AG04450 (cell line): ENCODE measurements at places on chromosomes 13 and 19.

- DNase-seq, result no peak
These were observed 1653.0 kb upstream of the MIR17HG start for GRCh38 chr13:89694451-89694850.

DNA sequence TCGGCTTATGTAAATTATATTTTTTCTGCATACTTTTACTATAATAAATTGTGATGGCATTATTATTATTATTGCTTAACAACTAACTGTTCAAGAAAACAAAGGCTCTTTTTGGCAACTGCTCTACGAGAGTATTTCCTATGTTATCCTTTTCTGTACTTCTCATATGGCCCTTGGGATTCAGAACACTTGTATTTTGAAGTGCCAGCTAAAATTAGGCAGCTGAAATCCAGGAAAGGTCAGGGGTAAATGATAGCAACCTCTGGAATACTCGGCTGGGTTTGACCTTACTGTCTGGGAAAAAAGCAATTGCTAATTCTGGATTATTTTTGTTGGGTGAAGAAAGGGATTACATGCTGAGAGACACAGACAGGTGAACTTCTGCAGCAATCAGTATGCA lies 23.9 kb downstream of the EDNRB start:
- DNase-seq, result no peak

GRCh38 chr19:54287456-54287855 lies 6.5 kb upstream of the LILRB2 start:
- no peak for DNase-seq

DNA sequence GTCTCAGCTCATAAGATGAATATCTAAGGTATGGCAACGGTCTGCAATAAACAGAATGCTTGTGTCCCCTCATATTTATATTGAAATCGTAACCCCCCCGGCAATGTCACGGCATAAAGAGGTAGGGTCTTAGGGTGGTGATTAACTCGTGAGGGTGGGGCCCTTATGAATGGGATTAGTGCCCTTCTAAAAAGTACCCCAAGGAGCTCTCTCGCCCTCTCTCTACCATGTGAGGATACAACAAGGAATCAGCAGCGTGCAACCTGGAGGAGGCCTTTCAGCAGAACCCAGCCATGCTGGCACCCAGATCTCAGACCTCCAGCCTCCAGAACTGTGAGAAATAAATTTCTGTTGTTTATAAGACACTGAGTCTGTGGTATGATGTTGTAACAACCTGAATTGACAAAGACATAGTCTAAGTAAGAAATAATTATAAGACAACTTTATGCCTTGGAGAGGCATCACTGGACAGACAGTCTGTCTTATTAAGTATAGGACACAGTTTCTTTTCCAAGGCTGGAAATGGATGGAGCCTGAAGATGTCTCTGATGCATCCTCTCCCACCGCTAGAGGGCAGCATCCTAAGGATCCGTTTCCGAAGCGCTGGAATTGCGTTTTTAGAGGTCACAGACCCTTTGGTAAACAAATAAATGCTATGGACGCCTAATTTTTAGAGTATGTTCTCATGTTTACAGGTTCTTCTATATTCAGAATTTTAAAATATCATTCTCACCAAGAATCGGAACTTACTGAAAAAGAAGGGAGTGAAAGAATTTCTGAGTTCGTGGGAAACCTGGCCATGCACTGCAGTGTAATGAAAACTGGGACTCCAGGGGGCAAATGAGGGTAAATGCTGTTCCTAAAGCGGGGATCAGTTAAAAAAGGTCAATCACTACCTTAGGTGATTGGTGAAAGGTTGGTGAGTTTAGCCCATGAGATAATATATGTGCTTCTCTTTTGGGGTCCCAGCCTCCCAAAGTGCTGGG lies 13.3 kb upstream of the LEUTX start:
- no peak for DNase-seq

- DNase-seq, result peak; percentile 2
These were observed 25.6 kb upstream of the CXCL17 start for GRCh38 chr19:42468273-42468796.

DNA sequence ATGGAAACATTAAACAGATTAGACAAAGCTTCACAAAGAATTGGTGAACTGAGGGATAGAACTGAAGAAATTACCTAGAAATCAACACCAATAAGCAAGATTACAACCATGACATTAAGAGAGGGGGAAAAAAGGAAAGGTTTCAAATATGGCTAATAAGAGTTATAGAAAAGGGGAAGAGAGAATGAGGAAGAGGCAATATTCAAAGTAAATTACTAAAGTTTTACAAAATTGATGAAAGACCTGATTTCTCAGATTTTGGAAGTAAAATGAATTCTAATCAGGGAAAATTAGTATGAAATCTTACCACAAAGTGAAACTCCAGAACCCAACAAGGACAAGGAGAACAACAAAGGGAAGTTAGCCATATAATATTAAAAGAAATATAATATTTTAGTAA lies 187.4 kb downstream of the NBEA start:
- DNase-seq, result no peak

DNA sequence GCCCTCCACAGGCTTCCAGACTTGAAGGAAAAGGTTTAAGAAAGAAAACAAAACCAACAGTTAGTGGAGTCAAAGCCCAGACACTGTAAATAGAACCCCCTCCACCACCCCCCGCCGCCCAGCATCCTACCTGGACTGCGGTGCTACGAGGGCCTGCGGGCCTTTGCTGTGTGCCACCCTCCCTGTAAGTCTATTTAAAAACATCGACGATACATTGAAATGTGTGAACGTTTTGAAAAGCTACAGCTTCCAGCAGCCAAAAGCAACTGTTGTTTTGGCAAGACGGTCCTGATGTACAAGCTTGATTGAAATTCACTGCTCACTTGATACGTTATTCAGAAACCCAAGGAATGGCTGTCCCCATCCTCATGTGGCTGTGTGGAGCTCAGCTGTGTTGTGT lies 6.3 kb upstream of the GARIN5A start:
- no peak for DNase-seq

GRCh38 chr19:30136611-30137195 lies 194.7 kb downstream of the URI1 start:
- DNase-seq, result no peak

GRCh38 chr13:112159575-112160547 lies 92.9 kb downstream of the SOX1 start:
- no peak for DNase-seq

DNA sequence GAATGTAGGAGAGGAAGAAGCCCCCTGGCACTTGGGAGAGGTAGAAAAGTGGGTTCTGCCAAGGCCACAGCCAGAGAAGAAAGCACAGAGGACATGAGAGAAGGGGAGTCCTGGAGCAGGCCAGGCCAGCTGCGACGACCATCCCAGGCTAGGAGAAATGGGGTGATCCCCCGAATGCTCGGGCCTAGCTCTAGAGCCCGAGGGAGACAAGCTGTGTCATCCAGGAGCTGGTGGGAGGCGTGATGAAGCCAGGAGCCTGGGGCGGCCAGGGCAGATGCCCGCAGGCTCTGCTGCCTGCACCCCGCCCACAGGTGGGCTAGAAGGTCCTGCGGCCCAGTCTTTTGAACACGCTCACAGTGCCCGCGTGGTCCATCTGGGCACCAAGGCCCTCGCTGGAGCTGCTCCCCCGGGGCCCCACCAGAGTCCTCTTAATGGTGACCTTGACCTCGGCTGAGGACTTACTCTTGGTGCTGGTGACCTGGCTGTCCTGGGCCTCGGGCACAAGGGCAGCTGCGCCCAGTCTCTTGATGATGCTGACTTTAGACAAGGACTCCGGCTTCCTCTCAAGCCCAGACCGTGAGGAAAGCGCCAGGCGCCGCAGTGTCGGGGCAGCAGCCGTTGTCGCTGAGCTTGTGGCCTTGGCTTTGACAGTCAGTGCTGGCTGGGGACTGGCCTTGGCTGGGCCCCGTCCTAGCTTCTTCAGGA lies 26.5 kb downstream of the C19orf47 start:
- no peak for DNase-seq

- no peak for DNase-seq
These were observed 56.7 kb downstream of the GNG7 start for GRCh38 chr19:2645826-2646225.

DNA sequence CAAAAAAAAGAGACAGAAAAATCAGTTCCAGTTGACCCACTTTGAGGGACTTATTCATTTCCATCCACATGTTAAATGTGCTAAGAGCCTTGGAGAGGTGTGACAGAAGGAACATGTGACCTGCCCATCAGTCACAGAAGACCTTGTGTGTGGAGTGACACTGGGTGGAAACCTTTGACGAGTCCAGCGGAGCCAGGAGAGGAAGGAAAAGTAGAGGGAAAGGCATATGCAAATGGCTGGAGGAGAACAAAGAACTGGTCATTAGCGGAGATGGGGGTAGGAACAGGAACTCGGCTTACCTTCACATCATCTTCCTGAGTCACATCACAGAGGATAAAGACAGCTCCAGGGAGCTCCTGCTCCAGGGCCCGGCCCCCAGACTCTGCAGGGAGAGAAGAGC lies 2.3 kb downstream of the HSD17B14 start:
- no peak for DNase-seq

DNA sequence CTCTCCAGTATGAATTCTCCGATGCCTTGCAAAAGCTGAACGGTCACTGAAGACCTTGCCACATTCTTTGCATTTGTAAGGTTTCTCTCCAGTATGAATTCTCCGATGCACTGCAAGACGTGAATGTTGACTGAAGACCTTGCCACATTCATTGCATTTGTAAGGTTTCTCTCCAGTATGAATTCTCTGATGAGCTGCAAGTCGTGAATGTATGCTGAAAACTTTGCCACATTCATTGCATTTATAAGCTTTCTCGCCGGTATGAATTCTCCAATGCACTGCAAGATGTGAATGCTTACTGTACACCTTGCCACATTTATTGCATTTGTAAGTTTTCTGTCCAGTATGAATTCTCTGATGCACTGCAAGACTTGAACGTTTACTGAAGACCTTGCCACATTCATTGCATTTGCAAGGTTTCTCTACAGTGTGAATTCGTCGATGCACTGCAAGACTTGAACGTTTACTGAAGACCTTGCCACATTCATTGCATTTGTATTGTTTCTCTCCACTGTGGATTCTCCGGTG lies 20.0 kb upstream of the ZNF841 start:
- no peak for DNase-seq

GRCh38 chr13:51764184-51765141 lies 39.5 kb downstream of the DHRS12 start:
- DNase-seq, result peak; percentile 77

GRCh38 chr13:64480672-64481071 lies 2749.5 kb downstream of the PCDH9 start:
- DNase-seq, result no peak

GRCh38 chr13:49439609-49440008 lies 4.3 kb downstream of the CAB39L start:
- no peak for DNase-seq

DNA sequence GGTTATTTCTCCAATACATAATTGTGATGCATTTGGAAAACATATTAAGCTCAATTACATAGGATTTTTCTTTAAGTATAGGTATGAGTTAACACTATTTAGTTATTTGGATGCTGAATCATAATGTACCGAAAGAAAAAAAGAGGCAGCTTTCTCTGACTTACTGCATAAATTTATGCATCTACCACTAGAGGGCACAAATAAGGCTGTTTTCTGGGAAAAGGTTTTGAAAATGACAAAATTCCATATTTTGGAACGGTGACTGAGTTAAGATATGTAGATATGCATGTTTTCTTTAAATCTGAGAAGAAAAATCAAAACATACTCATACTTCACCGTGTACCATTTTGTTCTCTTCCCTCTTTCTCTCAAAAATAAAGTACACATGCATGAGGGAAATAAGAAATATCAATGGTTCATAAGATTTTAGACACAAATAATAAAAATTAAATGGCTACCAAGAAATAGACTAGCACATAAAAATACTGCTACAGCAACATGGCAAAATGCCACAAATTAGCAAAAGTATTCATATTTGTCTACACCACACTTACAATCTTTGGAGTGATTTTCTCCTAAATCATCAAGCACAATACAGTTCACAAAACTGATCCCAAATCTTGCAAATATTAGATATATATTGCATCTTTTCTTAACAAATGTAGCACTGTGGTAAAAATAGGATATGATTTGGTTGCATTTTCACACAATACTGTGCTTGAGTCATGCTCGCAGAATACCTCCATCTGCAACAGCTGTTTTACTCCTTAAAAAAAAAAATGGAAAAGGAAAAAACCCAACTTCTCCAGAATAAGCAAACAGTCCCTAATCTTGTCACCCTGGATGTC lies 260.0 kb downstream of the FGF14 start:
- DNase-seq, result no peak

DNA sequence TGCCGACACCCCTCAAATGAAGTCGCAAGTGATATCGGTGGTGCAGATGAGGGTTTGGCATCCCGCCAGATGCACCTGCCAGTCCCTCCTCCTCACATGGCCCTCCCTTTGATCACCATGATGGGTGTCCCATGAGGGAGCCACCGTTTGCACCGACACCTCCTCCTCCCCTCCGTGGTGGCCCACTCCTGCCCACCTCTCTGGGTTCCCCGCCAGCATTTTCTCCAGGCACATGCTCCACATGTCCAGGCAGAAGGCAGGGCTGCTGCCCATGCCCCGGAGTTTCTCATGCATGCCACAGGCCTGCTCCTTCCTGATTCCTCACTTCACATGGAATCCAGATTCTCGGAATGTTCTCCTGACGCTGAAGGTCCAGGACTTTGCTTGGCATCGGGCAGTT lies 49.3 kb downstream of the COL4A2 start:
- DNase-seq, result no peak

DNA sequence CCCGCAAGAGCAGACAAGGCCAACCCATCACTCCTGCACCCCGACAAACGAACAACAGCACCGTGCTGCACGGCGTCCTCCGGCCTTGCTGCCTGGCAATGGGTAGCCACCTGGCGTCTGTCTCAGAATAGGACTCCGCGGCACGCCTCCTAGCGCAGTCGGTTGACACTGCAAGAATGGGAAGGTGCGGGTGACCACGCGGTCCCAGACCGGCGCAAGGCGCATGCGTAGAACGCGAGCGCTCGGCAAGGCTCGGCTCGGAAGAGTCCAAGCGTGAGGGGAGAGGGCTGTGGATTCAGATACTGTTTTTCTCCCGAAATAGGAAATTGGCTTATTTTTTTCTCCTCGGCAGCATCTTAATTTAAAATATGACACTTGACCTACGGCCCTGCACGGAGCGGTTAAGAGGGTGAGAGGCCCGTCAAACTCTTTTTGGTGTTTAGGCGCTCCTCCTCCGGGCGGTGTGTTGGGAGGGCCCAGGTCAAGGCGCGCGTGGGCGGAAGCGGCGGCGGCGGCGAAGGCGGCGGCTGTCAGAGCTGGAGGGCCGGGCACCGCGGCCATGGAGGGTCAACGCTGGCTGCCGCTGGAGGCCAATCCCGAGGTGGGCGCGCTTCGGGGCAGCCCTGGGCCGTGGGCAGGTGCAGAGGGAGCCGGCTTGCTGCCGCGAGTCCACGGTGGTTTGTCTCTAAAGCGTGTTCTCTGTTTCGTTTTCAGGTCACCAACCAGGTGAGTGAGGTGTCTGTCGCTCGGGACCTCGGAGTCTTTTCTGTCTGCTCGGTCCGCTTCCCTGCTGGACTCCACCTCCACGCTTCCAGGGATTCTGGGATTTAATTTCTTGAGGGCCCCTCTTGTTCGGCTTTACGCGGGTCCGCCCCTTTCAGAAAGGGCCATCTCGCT lies at the start of gene UCHL3:
TSS of gene UCHL3 (plus strand) at position 530 of the 897 bp plus-strand sequence. CDS start at position 560, 30 bp downstream.
- peak; percentile 92 for DNase-seq

- no peak for DNase-seq
These were observed 3.7 kb upstream of the MKNK2 start for GRCh38 chr19:2054763-2055162.

GRCh38 chr13:39249982-39250381 lies 211.7 kb downstream of the NHLRC3 start:
- DNase-seq, result no peak

- DNase-seq, result no peak
These were observed 159.1 kb downstream of the DLEU7 start for GRCh38 chr13:50684366-50684765.

GRCh38 chr13:24668955-24669582 lies 11.1 kb upstream of the ATP12A start:
- DNase-seq, result no peak

- no peak for DNase-seq
These were observed 20.4 kb upstream of the TNFSF13B start for GRCh38 chr13:108249150-108249549.
